ENCODE measurements at places on chromosomes 11 and 22.

DNA sequence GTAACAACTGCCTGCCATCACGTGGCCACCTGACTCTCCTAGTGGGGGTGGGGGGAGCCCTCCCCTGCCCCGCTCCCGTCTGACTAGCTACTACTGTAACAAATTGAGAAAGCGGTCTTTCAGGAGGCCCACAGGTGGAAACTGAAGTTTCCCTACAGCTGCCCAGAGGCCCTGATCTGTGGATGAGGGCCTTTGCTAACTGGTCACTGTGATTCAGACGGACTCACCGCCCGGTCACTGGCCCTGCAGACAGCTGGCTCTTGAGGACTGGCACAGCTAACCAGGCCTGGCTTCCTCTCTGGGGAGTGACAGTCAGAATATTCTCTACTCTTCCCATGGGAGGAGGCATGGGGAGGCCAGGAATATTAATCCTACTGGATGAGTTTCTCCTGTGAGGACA lies 116.8 kb downstream of the ARHGAP8 start:
- no peak for DNase-seq

GRCh38 chr11:94281324-94281723 lies 23.1 kb upstream of the IZUMO1R start:
- no peak for DNase-seq

GRCh38 chr11:103228807-103229206 lies 119.6 kb downstream of the DYNC2H1 start:
- DNase-seq = no peak

DNA sequence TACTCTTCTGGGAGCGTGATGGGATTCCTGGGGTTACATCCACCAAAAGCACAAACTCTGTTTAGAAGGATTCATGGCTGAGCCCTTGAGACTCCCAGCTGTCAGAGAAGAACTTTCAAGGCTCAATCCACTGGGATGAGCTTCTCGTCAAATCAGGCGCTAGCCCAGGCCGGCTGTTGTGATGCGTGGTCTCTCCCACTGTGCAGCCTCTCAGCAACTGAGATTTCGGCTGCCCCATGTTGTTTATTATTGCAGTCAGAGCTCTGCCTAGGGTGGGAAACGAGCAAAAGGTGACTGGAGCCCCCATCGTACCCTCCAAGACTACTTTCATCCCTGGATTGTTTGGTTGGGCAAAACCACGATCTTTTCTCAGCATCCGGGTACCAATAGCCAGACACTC lies 251.6 kb downstream of the ETS1 start:
- no peak for DNase-seq

GRCh38 chr11:65482306-65482850 lies 16.5 kb upstream of the MALAT1 start:
- no peak for DNase-seq

GRCh38 chr11:46916286-46917108 lies 1.9 kb downstream of the LRP4 start:
- no peak for DNase-seq

DNA sequence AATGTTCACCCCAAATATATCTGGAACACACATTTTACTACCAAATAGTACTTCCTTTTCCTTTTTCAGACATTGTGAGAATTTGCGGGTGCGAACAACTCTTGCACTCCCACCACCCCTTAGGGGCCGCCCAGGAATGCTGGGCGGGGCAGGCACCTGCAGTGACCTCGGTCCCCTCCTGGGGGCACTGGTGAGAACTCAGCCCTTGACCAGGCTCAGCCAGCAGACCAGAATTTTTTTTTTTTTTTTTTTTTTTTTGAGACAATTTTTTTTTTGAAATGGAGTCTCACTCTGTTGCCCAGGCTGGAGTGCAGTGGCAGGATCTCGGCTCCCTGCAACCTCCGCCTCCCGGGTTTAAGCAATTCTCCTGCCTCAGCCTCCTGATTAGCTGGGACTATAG lies 75.8 kb downstream of the ARHGAP8 start:
- DNase-seq = no peak

DNA sequence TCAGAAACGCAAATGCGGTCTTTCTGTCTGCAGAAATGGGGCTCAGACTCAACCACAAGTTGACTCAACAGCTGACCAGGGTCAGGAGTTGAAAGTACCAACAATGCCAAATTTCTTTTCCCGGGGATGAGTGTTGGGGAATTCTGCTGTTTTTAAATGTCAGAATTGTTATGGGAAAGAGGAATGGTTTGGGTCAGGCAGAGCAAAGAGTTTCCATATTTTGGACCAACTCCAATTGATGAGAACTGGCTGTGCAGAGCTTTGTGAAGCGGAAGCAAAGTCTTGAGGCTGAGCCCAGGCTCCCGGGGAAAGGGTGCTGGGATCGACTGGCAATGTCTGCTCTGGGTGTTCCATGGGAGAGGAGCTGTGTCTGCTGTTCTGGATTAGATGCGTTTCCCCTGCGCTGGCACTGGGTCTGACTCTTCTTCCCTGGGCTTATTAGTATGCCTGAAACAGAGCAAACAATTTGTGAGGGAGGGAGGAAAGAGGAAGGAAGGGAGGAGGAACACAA lies 36.2 kb downstream of the TXN2 start:
- no peak for DNase-seq

DNA sequence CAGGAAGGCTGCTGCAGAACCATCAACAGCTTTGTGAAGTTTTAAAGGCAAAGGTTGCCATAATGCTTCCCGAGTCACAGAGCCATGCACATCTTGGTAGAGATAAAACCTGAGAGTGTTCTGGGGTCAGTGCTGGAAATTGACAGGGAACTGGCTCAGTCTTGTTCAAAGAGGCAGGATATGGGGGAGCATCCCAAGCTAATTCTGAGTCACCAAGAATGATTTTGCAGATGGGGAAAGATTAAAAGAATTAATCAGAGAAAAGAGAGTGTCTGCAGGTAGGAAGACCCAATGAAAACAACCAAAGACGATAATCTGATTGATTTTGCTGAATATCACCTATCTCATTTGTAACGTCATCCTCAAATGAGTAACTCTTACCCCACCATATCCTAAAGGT lies 99.9 kb upstream of the CD44 start:
- DNase-seq = no peak

GRCh38 chr22:44754998-44755397 lies 2.6 kb downstream of the ARHGAP8 start:
- no peak for DNase-seq

DNA sequence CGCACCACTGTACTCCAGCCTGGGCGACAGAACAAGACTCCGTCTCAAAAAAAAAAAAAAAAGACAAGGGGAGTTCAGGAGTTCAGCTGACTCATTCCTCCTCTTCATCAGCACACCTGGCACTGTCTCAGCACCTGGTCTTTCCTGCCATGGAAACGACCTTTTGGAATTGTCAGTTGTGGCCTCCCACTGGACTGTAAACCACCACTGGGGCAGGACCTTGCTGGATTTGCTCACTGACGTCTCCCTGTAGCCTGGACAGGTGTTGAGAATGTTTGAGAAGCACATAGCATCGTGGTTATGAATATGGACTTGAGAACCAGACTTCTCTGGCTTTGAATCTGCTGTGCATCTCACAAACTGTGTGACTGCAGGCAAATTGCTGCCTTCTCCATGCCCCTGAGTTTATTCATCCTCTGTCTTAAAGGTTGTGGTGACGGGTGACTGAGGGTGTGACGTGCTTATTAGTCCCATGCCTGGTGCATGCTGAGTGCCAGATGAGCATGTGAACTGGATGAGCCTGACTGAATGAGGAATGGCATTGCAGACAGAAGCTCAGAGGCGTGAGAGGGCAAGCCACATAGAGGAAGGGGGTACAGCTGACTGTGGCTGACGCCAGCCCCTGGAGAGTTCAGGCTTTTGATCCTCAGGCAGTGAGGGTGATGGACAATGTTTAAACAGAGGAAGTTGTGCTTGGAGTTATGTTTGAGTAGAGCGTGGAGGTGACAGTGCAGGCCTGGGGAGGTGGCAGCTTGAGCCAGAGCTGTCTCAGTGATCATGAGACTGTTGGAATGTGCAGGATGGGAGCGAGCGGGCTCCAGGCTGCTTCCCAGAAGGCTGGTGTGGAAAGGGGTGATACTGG lies 12.7 kb downstream of the TOM1 start:
- DNase-seq = no peak

DNA sequence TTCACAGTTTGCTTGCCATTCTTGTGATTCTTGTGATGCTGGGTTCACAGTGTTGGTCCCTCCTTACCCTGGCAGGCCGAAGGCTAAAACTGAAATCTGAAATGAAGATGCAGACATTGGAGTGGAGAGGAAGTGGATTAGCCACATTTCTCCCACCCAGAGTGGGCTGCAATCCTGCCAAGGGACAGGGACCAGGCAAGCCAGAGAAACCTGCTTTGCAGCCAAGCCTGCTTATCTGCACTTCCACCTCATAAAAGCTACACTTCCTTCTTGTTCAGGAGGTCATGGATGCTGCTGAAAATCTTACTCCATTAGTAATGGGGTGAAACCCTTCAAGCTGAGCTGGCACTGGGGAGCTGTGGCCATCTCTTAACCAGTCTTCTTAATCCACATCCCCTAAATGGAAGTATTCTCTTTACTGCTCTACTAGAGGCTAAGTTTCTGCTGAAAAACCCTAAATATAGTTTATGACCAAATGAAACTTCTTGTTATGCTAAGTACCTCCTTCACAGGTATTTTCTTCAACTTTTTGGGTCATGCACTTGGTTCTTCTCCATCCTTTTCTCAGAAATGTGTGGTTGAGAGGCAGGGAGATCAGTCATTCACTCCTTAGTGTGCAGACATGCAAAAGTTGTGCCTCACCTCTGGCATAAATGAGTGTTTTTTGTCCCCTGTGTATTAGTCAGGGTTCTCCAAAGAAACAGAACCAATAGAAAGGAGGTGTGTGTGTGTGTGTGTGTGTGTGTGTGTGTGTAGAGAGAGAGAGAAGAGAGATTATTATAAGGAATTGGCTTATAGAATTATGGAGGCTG lies 133.9 kb upstream of the BMAL1 start:
- no peak for DNase-seq

DNA sequence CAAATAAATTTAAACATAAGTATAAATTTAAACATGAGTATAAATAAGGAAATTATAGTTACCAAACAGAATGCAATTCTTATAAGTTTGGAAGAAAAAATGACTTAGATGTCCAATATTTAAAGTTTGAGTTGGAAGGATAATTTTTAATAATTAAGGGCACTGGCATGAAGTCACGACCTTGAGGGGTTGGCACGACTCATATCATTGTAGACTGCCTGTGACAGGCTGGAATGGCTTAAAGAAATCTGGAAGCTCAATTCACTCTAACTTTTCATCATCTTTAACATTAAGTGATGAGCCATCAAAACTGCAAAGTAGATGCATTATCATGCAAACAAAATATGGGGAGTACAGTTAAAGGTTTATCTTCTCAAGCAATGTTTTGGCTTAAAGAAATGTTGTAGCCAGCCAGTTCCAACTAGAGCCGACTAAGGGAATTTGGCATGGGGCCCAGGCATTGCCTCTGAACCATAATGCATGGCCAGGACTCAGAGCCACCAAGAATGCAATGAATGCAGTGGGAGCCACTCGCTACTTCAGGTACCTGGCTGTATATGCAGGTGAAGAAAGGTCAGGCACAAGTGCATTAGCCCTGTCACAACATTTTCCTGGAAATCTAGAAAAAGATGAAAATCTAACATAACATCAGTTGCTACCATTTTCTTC lies 33.4 kb downstream of the PGR start:
- no peak for DNase-seq

GRCh38 chr11:114289779-114290178 lies 6.4 kb upstream of the NNMT start:
- DNase-seq = no peak

- no peak for DNase-seq
These were observed 122.5 kb downstream of the WNT11 start for GRCh38 chr11:76083563-76084451.

- DNase-seq = no peak
These were observed 132.4 kb downstream of the MN1 start for GRCh38 chr22:27668828-27669797.

- DNase-seq = no peak
These were observed 350.7 kb downstream of the LARGE1 start for GRCh38 chr22:33569559-33569958.

GRCh38 chr22:24061124-24061684 lies 50.1 kb downstream of the CABIN1 start:
- DNase-seq = no peak

DNA sequence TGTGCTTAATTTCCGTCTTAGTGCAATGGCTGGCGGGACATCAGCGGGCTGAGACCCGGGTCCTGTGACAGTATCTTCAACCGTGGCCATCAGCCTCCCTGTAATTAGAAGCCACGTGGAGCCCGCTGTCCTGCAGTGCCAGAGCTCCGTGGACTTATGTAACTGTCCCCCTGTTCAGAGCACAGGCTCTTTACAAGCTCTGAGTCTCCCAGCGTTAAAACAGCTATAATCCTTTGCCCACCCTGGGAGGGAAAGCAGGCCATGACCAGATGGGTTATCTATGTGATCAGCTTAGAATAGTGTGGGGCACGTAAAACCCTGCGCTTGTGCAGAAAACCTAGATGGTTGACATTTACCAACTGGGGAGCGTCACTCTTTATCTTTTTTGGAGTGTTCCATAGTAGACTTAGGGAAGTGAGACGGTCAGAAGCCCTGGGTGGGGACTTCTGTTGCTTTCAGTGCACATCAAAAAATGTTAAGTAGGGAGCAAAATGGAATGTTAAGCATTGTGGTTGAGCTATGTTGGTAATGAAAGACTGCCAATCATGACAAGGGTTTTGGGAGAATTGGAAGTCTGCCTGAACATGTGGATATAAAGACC lies 103.5 kb upstream of the CADM1 start:
- no peak for DNase-seq

DNA sequence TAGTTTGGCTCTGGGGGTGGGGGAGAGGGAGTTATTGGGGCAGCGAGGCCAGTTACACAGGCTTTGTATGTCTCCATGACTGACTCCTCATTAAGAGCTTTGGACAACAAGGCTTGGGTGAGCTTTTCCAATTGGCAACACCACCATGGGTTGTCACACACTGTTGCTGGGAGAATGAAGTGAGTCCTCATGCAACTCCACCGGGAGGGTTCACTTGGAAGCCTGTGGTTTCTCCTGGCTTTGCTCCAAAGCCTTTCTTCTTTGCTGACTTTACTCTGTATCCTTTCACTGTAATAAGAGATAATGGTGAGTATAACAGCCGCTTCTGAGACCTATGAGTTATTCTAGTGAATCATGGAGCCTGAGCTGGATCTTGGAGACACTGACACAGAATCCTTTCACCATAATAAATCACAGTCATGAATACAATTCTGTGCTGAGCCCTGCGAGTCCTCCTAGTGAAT lies 24.9 kb downstream of the EIF3F start:
- DNase-seq = no peak

DNA sequence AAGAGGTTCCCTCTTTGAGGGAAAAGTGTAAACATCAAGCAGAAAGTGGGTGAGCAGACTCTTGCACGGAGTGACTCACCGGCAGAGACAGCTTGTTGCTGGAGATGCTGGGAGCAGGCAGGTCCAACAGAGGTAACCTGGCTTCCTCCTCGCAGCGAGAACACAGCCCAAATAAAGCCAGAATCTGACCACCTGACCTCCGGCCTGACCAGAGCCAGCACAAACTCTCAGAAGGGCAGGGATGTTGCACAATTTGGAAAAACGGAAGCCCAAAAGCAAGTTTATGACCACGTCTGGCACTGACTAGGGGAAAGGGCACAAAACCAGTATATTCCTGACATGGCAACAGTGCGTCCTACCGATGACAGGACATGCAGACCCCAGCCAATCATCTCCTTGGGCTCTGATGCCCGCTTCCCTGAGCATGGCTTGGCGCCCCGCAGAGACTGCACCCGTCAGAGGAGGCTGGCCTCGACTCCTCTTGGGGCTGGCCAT lies 5.4 kb downstream of the SMCO4 start:
- no peak for DNase-seq

GRCh38 chr22:39244496-39245129 lies at the start of gene PDGFB:
TSS of gene PDGFB (minus strand) at chr22:39244982. CDS start at chr22:39243963, 1,019 bp downstream.
- no peak for DNase-seq

Measured in stimulated activated CD4-positive, alpha-beta T cell treated with anti-CD3 and anti-CD28 coated beads, TNF-alpha, amount 100 ng/mL, for 4 hours (primary cell).